Erythroblast (primary cell): ENCODE measurements at places on chromosomes 1 and 21.

- DNase-seq: no peak
Measured at GRCh38 chr1:55552636-55553035, 337.5 kb upstream of the USP24 start.

DNA sequence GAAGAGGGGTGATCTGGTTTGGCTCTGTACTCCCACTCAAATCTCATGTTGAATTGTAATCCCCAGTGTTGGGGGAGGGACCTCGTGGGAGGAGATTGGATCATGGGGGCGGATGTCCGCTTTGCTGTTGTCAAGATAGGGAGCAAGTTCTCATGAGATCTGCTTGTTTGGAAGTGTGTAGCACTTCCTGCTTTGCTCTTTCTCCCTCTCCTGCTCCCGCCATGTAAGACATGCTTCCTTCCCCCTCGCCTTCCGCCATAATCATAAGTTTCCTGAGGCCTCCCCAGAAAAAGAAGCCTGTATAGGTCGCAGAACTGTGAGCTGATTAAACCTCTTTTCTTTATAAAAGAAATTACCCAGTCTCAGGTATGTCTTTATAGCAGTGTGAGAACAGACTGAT, 27.9 kb downstream of the MYOM3 start:
- no peak for DNase-seq

DNA sequence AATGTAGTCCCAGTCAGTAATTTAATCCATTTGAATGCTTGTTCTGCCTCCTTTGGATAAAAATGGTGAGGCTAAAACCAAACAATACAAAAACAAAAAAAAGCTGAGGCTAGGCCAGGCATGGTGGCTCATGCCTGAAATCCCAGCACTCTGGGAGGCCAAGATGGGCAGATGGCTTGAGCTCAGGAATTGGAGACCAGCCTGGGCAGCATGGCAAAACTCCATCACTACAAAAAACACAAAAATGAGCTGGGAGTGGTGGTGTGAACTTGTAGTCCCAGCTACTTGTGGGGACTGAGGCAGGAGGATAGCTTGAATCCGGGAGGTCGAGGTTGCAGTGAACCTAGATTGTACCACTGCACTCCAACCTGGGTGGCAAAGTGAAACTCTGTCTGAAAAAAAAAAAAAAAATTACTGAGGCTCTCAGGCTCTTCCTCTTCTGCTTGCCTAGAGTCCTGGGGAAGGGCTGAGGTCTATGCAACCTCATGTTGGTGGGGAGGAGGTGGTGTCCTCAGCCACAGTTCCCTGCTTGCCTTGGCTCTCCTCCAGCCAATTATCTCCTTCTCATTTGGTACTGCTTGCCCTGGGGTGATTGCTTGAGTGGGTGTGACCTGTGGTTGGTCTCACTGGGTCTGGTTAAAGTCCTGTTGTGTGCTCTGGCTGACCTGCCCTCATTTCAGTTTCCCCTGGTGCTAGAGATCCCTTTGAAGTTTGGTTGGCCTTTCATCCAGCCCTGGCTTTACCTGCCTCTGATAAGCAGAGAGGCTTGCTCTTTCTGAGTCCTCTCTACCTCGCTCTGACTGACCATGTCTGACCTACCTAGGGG, 20.9 kb downstream of the S1PR1 start:
- peak; percentile 95 for DNase-seq

- DNase-seq: no peak
Measured at GRCh38 chr1:204092632-204093420, 19.9 kb downstream of the SOX13 start.

- DNase-seq: no peak
Measured at GRCh38 chr1:155967341-155968050, 10.9 kb downstream of the ARHGEF2 start.

- DNase-seq: no peak
Measured at GRCh38 chr1:208089149-208089548, 155.0 kb downstream of the PLXNA2 start.

DNA sequence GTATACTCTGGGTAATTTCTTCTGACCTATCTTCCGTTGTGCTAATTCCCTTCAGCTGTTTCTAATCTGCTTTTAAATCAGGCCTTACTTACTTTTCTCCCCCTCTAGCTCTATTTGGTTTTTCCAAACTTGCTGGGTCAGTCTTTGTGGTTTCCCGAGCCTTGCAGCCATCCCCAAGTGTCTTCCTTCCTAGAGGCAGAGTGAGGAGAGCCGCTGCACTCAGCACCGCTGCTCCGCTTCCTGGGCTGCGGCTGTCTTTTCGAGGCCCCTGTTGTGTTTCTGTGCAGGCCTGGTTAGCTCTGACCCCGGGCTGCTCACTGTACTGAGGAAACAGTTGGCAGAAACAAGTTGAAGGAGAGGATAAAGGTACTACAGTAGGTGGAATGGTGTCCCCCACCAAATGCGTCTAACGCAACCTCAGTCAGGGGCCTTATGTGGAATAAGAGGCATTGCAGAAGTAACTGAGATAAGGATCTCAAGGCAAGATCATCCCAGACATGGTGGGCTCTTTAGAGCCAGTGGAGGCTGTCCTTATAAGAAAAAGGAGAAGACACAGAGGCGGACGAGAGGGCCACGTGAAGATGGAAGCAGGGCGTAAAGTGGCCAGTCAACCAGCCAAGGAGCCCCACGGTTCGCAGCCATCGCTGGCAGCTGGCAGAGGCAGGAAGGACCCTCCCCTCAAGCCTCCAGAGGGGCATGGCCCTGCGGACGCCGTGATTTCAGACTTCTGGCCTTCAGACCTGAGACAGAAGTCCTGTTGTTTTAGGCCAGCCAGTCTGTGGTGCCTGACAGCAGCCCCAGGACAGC, 10.5 kb downstream of the WNT9A start:
- no peak for DNase-seq

DNA sequence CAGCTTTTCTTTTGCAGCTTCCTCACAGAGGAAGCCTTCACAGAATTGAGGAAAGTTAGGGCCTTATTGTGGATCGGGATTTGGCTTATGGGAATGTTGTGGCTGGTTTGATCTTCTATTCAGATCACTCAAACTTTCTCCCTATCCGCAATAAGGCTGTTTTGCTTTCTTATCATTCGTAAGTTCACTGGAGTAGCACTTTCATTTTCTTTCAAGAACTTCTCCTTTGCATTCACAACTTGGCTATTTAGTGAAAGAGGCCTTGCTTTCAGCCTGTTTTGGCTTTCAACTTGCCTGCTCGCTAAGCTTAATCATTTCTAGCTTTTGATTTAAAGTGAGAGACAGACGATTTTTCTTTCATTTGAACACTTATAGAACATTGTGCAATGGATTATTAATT, 181.9 kb upstream of the B3GALT2 start:
- no peak for DNase-seq

DNA sequence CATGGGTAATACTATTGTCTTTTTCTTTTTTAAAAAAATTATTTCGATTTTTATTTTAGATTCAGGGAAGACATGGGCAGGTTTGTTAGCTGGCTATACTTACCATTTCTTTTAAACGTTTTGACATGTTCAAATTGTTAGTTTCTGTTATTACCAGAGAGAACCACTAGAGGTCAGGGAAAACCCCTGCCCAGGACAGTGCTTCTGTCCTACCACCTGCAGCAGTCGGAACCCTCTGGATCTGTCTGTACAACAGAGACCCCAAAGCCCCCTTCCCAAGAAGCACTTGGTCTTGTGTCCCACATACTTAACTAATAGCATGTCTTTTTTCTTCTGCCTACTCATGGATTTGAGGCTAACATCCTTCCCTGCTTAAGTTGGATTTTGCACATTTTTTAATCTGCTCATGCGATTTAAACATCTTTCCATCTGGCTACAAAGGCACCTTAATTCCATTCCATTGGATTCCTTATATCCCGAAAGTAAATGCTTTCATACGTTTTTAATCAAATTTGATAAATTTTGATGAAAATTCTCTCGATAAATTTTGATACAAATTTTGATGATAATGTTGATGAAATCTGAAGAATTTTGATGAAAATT, 10.0 kb upstream of the C1orf115 start:
- peak; percentile 43 for DNase-seq

DNA sequence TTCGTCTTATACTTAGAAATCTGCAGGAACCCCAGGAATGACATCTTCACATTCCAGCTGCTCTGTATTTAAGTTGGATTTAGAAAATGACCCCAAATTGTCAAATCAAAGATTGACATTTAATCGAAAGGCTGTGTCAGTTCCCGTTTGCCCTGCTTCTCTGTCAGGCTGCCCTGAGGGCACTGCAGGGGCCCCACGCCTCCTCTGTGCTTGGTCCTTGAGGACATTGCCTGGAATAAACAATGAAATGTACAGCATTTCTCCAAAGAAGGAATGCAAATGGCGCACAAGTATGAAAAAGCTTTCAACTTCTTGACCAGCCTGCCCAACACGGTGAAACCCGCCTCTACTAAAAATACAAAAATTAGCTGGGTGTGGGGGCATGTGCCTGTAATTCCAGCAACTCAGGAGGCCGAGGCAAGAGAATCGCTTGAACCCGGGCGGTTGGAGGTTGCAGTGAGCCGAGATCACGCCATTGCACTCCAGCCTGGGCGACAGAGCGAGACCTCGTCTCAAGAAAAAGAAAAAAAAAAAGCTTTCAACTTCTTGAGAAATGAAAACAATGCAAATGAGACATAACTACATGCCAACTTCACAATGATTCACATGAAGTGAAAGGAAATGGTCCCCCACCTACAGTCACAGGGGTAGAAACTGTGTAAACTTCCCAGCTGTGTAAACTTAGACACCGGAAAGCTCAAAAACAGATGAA, 3.0 kb downstream of the TMPRSS3 start:
- DNase-seq: no peak

DNA sequence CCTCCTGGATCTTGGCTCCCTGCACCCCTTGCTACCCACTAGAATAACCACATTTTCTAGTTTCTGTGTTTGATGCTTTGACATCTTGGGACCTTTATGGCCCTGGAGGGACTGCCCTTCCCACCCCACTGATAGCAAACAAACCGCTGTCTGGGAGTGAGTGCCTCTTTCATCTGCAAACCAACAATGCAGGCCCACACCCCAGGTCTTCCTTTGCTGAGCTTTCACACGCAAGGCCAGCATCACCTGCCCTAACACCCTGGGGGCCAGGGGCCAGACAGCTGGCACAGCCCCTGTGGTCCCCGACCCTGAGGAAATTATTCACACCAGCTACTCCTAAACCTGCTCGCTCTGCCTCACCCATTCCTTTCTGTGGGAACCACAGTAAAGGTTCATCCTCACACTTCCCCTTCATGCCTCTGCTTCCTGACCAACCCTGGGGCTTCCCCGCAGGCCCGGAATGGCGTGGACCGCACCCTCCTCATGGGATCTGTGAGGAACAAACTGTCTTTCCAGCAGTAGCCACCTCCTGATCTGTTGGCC, 15.4 kb downstream of the SLC2A7 start:
- DNase-seq: no peak

- peak; percentile 82 for DNase-seq
Measured at GRCh38 chr21:34887725-34888568, 161.2 kb downstream of the RUNX1 start.

- DNase-seq: no peak
Measured at GRCh38 chr1:161497961-161498360, 7.3 kb upstream of the FCGR2A start.

DNA sequence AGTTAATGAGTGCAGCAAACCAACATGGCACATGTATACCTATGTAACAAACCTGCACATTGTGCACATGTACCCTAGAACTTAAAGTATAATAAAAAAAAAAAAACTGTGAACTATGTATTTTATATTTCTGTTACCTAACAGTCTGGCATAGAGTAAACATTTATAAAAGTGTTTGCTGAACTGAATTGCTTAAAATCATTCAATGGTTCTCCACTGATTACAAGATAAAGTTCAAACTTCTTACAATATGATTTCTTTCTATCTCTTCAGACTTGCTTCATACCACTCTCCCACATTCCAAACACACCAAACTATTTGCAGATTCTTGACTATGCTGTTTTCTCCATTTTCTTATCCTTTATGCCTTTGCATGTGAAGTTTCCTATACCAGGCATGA, 89.9 kb downstream of the UROD start:
- no peak for DNase-seq

DNA sequence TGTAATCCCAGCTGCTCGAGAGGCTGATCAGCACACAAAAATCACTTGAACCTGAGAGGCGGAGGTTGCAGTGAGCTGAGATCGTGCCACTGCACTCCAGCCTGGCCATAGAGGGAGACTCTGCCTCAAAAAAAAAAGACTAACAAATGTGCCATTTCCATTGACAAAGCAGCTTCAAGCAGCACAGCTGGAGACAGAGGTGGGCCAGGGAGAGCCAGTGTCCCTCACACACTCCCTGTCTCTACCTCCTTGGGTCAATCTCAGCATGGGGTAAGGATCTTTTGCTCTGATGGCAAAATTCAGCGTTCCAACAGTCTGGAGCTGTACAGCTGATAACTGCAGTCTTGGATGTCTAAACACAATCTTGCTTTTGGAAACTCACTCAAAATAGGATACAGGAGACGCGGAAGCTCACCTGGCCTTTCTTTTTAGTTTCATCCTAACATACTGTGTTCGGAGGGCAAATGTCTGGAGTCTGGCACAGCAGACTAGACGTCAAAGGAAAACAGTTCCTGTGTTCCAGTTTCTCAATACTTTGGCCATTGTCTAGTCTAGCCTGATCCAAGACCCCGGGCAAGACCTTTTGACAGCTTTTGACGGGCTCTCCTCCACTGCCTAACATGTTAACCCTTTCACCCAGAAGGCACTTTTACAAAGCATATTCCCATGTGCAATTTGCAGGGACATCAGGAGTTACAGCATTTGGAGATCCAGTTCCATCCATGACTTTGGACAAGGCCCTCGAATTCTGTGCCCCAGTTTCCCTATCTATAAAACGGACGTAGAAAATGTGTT, 2.9 kb downstream of the RCC2 start:
- DNase-seq: no peak

DNA sequence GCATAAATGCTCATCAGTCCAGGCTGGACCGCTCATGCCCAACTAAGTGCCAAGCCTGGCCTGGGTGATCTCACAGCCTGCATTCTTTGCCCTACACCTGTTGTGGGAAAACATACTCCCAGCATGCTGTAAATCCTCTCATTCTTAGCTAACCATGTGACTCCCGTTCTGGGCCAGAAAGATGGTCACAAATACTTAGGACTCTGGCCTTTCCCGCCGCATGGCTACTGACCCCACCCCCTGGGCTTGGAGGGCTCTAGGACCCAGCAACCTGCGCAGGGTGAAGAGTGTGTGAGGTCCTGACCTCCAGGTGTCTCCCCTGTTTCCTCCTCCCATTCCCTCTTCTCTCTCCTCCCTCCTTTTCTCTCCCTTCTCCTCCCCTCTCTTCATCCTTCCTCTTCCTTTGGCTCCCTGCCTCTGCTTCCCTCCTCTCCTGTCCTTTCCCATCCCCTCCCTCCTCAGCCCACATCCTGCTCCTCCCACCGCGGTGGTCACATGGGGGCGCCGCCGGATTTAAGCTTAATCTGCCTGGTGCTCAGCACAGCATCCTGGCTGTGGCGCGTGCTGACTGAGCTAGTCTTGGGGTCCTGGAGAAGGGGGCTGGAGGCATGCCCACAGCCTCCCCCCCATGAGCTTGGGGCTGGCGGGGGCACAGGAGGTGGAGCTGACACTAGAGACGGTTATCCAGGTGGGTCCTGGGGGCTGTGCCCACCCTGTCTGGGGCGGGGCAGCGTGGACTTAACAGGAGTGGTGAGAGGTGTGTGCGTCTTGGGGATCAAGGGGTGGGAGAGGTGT, at the start of gene CROCC:
Gene CROCC, plus strand, starts transcription at position 541 of the 795 bp plus-strand sequence. Its CDS starts 88 bp downstream, at position 629.
- no peak for DNase-seq

GRCh38 chr1:40948741-40949443, 30.6 kb upstream of the CTPS1 start:
- peak; percentile 59 for DNase-seq
